ENCODE measurements at places on chromosomes 4 and X. TPM values are rescaled to one million over a fixed set of nuclear protein-coding genes. Genes with fewer than 3 reads are reported as not detected.

ZNF595 gene
- total RNA-seq, result 1.9 TPM

HOPX gene
- total RNA-seq, result 17.6 TPM

VSIG4 gene
- total RNA-seq, result 0.60 TPM

- no peak for DNase-seq
Measured at GRCh38 chrX:110734894-110735541, 60.6 kb downstream of the CHRDL1 start.

- no peak for DNase-seq
Measured at GRCh38 chr4:31291238-31291637, 571.1 kb downstream of the PCDH7 start.

DNA sequence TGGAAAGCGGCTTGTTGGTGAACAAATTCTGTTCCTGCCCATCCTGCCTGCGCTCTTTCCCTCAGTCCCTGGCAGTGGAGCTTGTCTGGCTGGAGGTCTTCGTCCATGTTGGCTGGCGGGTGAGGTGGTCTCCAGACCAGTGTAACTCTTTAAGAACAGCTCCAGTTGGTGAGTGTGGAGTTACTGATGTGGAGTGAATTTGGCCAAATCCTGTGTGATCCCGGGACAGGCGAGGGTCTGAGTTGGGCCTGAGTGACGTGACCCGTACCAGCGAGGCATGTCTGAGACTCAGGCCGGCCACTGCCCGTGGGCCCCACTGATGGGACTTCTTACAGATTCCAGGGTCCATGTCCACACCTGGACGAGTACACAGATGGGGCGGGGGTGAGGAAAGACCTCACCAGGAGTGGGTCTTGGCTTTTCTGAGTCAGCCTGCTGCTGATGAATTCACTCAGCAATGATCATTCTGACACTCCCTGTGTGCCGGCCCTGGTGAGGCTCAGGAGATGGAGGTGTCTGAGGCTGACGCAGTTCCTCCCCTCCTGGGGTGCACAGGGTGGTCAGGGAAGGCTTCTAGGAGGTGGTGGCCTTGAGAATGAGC lies 45.5 kb downstream of the PSAPL1 start:
- no peak for DNase-seq

- no peak for DNase-seq
Measured at GRCh38 chr4:108972613-108973283, 209.9 kb upstream of the ETNPPL start.

- no peak for DNase-seq
Measured at GRCh38 chr4:140346136-140346535, 27.3 kb upstream of the SCOC start.

DNA sequence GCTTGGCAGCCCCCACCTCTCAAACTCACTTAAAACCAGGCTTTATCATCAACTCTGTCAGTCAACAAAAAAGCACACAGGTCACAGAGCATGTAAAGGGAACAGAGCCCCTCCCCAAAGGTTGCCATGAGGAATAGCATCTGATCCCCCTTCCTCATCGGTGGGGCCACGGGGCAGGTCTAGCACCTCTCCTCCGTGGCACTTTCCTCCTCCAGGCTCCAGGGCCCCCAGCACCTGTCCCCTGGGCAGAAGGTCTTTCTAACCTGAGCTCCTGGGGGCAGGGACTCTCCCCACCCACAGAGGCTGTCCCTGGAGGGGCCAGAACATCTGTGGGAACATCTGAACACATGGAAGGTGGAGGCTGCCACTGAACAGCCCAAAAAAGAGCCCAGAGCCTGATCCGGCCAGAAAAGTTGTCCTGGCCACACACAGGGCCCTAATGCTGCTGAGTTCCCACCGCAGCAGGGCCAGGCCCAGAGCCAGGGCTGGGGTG lies 65.7 kb downstream of the ZFYVE28 start:
- DNase-seq, result no peak

DNA sequence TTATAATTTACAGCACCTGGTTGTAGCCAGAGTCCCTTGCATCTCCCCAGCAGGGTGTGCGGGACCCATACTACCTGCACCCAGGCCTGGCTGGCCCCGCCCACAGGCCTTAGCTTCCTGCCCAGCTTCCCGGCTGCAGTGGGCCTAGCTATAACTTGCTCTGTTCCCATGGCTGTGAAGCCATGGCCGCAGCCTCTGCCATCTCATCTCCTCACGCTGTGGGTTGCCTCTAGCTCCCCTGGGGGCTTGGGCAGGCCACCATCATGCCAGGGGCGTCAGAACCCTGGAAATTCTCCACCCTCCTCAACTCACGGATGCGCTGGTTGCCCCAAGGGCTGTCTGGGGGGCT lies 26.1 kb upstream of the SORBS2 start:
- no peak for DNase-seq

GRCh38 chr4:153519687-153520086 lies 53.5 kb downstream of the TMEM131L start:
- DNase-seq, result no peak

Measured in T-helper 17 cell (primary cell).